Right atrium auricular region (tissue), 2 donors: ENCODE measurements at places on chromosomes 2 and 18. TPM values are rescaled to one million over a fixed set of nuclear protein-coding genes. Genes with fewer than 3 reads are reported as not detected.

- DNase-seq, result no peak
These were observed 53.2 kb upstream of the CUL3 start for GRCh38 chr2:224638301-224638823.

- DNase-seq, result no peak
These were observed 44.3 kb upstream of the GLI2 start for GRCh38 chr2:120691410-120691809.

- no peak for DNase-seq
These were observed 566.4 kb downstream of the TNS1 start for GRCh38 chr2:217436386-217436785.

The NEU2 gene
- total RNA-seq, result not detected
